Endothelial cell of umbilical vein (primary cell): ENCODE measurements at places on chromosomes 5 and 9. TPM values are rescaled to one million over a fixed set of nuclear protein-coding genes. Genes with fewer than 3 reads are reported as not detected.

HMCN2 gene
- polyA plus RNA-seq, result 0.02 and 0.04 TPM in 2 replicates

OR1Q1 gene
- polyA plus RNA-seq, result not detected in 2 replicates

CTSV gene
- 0.64 and 0.80 TPM in 2 replicates for polyA plus RNA-seq

F2RL1 gene
- 20.7 and 21.8 TPM in 2 replicates for polyA plus RNA-seq

DNA sequence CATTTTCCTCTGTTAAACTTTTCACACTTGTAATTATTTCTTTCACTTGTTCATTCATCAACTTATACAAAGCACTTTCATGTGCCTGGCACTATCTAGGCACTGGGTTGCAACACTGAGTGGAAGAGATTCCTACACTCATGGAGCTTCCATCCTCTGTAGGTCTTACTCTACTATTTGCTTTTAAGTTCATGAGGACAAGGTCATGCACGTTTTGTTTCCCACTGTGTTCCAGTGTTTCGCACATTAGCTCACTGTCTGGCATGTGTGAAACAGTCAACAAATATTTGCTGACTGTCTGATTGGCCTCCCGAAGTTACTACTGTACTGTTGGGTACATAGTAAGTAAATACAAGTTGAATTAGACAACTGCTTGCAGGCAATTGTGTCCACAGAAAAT, 87.9 kb upstream of the IFNK start:
- no peaks in the 10 kb centered on the region for H3K36me3 ChIP-seq
- no peaks in the 10 kb centered on the region for H3K4me1 ChIP-seq
- no peak overlapping the region for H3K4me3 ChIP-seq
- no peak for DNase-seq
- H3K27ac ChIP-seq, result no peak overlapping the region

DNA sequence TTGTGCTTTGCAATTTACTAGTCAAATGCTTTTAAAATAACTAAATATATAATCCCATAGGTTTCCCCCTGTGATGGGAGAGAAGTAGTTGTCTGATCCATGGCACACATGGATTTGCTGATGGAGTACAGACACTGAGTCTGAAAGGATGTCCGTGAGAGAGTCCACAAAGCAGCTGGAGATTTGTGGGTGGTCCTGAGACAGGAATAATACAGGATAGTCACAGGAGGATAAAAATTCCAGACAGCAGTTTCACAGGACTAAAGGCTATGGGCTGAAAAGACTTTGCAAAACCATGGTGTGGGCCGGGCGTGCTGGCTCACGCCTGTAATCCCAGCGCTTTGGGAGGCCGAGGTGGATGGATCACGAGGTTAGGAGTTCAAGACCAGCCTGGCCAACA, 58.7 kb upstream of the ZFR start:
- peaks cover 14% of the 10 kb centered on the region for H3K4me1 ChIP-seq
- H3K27me3 ChIP-seq, result peaks cover 3% of the 10 kb centered on the region
- H3K27ac ChIP-seq, result no peak overlapping the region
- H3K4me3 ChIP-seq, result no peak overlapping the region
- no peak for DNase-seq

DNA sequence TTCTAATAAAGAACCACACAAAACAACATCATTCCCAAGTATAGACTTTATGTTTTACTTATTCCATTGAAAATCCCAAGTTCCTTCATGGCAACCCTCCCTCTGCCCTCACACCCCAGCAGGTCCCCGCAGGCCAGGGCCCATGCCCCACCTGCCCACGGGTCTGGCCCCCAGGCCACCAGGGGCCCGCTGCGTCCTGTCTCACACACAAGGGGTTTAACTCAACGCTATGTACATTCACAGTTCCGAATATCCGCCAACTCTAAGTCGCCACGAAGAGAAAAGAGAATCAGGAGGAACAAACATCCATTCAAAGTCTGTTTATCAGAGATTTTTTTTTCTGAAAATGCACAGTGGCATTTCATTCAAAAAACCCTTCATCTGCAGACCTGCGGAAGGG, 16.2 kb upstream of the SLC6A3 start:
- no peaks in the 10 kb centered on the region for H3K27me3 ChIP-seq
- DNase-seq, result no peak
- H3K4me1 ChIP-seq, result no peaks in the 10 kb centered on the region
- no peaks in the 10 kb centered on the region for H3K36me3 ChIP-seq
- no peak overlapping the region for H3K27ac ChIP-seq

DNA sequence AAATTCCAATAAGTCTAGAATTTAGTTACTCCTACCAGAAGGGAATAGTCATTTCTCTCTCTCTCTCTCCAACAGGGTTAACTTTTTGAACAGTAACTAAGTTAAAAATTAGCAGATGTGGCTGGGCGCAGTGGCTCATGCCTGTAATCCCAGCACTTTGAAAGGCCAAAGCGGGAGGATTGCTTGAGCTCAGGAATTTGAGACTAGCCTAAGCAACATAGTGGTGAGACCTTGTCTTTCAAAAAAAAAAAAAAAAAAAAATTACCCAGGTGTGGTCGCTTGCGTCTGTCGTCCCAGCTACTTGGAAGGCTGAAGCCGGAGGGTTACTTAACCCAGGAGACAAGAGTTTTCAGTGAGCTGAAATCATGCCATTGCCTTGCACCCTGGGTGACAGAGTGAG, 639.7 kb downstream of the PTPRD start:
- no peaks in the 10 kb centered on the region for H3K4me1 ChIP-seq
- no peak for DNase-seq
- no peaks in the 10 kb centered on the region for H3K27me3 ChIP-seq
- H3K36me3 ChIP-seq, result no peaks in the 10 kb centered on the region
- H3K27ac ChIP-seq, result no peak overlapping the region

DNA sequence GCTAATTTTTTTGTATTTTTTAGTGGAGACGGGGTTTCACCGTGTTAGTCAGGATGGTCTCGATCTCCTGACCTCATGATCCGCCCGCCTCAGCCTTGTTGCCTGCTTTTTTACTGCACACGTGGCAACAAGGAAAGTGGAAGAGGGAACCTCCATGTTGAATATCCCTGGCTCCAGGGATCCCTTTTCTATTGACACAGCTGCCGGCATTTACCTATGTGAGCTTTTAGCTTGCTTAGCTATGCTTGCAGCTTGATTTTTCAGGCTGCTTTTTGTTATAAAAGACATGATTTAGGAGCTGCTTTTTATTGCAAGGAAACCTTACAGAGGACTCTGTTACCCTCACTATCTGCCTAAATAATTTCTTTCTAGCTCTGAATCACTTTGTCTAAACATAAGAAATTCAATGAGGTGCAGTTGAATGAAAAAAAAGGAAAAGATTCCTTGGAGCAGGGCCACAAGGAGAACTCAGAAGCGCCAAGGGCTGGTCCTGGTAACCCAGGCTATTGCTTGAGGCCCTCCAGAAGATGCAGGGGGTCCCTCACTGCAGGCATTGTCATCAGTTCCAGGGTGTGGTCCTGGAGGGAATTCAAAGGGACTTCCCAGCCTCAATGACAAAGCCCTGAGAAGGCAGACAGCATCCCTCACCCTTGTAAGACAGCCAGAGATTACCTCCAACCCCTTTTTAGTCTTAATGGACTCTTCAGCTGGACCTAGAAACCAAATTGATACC, 89.9 kb downstream of the SYK start:
- no peaks in the 10 kb centered on the region for H3K4me1 ChIP-seq
- no peaks in the 10 kb centered on the region for H3K36me3 ChIP-seq
- H3K27me3 ChIP-seq, result peaks cover 8% of the 10 kb centered on the region
- H3K4me3 ChIP-seq, result no peak overlapping the region

DNA sequence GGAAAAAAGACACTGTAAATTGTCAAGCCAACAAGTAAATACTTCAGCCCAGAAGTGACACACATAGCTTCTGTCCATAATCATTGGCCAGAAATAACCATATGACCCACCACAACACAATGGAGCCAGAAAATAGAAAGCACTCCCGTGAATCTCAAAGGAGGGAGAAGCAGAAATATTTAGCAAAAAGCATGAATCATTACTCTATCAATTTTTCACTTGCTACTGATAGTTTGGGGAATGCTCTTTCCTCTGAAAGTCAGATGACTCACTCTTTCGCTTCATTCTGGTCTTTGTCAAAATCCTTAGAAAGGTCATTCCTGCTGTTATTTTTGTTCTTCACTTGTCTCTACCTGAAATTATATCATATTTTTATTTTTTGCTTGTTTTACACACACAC, 312.6 kb downstream of the TMEM232 start:
- H3K36me3 ChIP-seq, result no peaks in the 10 kb centered on the region
- H3K27ac ChIP-seq, result no peak overlapping the region
- H3K27me3 ChIP-seq, result no peaks in the 10 kb centered on the region
- no peak for DNase-seq
- no peak overlapping the region for H3K4me3 ChIP-seq

- no peaks in the 10 kb centered on the region for H3K4me1 ChIP-seq
- H3K27me3 ChIP-seq, result peaks cover 4% of the 10 kb centered on the region
- DNase-seq, result no peak
- H3K27ac ChIP-seq, result no peak overlapping the region
Measured at GRCh38 chr5:136207631-136208030, 14.7 kb upstream of the SMIM32 start.

DNA sequence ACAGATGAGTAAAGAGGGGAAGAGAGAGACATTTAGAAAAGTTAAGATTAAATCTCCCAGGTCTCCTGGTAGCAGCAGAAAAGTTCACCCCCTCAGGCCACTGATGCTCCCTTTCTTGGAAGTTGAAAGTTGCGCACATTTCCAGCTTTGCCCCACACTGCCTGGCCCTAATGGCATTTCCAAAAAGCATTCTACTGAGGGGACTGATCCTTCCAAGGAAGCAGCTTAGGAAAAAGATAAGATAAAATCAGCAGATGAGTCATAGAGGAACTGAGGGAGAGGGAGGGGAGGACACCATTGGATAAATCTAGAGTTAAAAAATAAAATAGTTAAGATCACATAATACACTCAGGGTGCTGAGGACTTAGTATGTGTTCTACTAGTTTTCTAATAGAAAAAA, 67.6 kb upstream of the SLC12A2 start:
- no peak overlapping the region for H3K27ac ChIP-seq
- no peak overlapping the region for H3K4me3 ChIP-seq
- peak; percentile 40 for DNase-seq
- no peaks in the 10 kb centered on the region for H3K27me3 ChIP-seq

DNA sequence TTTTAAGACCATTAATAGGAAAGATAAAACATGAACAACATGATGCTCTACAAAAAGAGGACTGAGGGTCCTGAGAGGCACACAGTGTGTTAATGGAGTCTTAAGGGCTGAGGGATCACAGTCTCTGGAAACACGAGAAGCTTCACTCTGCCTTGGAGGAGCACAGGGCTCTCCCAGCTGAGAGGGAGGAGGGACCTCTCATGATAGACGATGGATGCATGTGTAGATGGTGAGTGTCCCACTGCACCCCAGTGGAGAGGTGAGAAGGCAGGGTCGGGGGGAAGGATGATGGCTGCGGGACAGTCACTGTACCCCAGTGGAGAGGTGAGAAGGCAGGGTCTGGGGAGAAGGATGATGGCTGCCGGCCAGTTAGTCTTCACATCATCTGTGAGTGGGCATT, 613.4 kb downstream of the IRX1 start:
- no peak overlapping the region for H3K4me3 ChIP-seq
- H3K27me3 ChIP-seq, result no peaks in the 10 kb centered on the region
- DNase-seq, result no peak
- H3K36me3 ChIP-seq, result no peaks in the 10 kb centered on the region
- no peaks in the 10 kb centered on the region for H3K4me1 ChIP-seq
- H3K27ac ChIP-seq, result no peak overlapping the region

DNA sequence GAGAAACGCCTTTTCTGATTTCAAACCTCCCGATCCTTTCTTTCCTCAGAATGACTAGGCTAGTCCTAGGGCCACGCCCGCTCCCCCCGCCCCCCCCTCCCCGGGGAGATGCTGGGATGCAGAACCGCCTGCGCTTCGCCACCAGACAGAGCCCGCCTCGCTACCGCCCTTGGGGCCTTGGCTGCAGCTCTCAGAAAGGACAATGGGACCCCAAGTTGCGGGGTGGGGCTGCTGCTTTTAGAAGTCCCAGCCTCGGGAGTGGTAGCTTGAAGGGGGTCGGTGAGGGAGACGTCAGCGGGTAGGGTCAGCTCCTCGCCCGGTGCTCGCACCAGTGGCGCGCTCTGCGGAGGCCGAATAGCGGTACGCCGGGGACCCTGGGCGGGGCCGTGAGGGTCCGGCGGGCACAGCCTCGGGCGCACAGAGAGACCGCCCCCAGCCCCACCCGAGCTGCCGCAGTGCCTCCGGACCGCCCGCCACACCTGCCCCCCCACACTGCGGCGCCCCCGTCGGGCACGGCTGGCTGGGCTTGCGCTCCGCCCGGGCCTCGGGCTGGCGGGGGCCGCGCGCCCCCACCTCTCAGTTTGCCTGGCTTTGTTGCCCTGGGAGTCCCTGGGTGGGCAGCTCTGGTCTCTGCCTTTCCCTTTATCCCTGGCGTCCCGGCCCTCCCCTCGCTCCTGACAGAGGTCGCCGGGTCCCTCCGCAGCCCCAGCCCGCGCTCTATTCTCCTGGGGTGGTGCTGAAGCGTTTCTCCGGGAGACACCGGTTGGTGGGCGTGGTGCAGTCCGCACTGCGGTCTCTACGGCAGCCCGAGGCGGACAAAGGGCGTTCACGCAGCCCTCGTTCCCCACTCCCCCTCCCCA, 1.2 kb downstream of the MAP1B start:
- H3K4me3 ChIP-seq, result peak overlapping the region; percentile 97
- peaks cover 9% of the 10 kb centered on the region for H3K36me3 ChIP-seq
- peaks cover 39% of the 10 kb centered on the region for H3K4me1 ChIP-seq
- DNase-seq, result peak; percentile 81
- no peaks in the 10 kb centered on the region for H3K27me3 ChIP-seq
- H3K27ac ChIP-seq, result peak overlapping the region; percentile 48

GRCh38 chr9:38360839-38361472, 31.5 kb upstream of the ALDH1B1 start:
- no peak for DNase-seq
- H3K27ac ChIP-seq, result no peak overlapping the region
- peaks cover 3% of the 10 kb centered on the region for H3K27me3 ChIP-seq
- no peak overlapping the region for H3K4me3 ChIP-seq
- H3K4me1 ChIP-seq, result no peaks in the 10 kb centered on the region

GRCh38 chr5:137264041-137264440, 235.1 kb downstream of the SPOCK1 start:
- no peak for DNase-seq
- no peaks in the 10 kb centered on the region for H3K27me3 ChIP-seq
- no peak overlapping the region for H3K4me3 ChIP-seq
- no peaks in the 10 kb centered on the region for H3K36me3 ChIP-seq
- H3K27ac ChIP-seq, result no peak overlapping the region

- peaks cover 24% of the 10 kb centered on the region for H3K4me1 ChIP-seq
- H3K36me3 ChIP-seq, result peaks cover 21% of the 10 kb centered on the region
- no peaks in the 10 kb centered on the region for H3K27me3 ChIP-seq
- H3K27ac ChIP-seq, result no peak overlapping the region
Measured at GRCh38 chr9:114006931-114007691, 71.0 kb downstream of the AMBP start.

DNA sequence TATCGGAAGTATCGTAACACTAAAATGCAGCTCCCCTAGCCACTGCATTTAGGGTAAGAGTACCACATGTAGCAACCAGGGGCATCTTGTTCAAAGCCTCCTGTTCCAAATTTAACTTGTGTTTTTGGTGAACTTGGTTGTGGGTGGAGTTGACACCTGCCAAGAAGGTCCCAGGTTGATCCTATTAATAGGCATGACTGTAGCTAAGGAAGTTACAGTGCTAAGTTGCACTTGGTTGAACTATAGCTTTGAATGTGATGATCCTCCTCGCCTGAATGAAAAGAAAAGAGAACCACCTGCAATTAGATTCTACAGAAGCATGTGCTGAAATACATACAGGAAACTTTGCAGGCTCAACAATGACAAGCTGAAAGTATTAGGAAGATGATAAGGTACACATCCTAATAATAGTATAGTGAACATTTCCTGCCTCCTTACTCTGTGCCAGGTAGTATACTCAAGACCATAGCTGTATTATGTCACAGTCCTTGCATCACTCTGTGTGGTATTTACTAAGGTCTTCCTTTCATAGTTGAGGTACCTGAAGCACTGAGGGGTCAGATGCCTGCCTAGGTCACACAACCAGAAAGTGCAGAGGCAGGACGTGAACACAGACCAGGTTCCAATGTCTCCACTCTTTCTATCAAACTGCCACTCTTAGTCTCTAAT, 64.5 kb upstream of the PIP5K1B start:
- H3K4me3 ChIP-seq, result no peak overlapping the region
- H3K4me1 ChIP-seq, result no peaks in the 10 kb centered on the region
- H3K36me3 ChIP-seq, result no peaks in the 10 kb centered on the region
